ENCODE measurements at places on chromosomes 11 and 22.

- no peak for DNase-seq
Measured at GRCh38 chr11:47932544-47932943, 47.8 kb upstream of the PTPRJ start.

GRCh38 chr11:2259466-2259830, 10.9 kb downstream of the ASCL2 start:
- DNase-seq, result no peak

- peak; percentile 42 for DNase-seq
Measured at GRCh38 chr11:78332174-78332866, 85.3 kb downstream of the GAB2 start.

GRCh38 chr11:6251120-6251733, 8.4 kb upstream of the CCKBR start:
- peak; percentile 59 for DNase-seq

DNA sequence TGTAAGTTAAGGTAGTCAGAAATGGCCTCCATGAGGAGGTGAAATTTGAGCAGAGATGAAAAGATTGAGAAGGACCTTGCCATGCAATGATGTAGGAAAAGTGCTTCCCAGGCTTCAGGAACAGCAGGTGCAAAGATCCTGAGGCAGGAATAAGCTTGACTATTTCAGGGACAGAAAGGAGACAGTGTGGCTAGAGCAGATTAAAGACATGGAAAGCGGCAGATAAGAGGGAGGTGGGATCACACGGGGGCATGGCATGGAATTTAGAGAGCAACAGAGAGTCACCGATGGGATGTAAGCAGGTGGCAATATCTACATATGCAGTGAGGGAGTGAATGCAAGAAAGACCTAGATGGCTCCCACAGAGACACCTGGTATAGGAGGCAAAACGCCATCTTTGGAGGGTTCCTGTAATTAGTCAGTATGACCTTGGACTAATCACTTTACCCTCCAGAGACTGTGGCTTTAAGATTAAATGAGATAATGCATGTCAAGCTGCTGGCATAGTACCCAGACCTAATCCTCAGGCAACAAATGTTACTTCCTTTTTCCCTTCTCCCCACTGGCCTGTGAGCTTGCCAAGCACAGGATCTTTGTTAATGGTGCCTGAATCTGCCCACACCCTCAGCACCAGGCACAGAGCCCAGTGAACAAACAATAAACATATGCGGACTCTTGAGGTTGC, 24.6 kb upstream of the ACER3 start:
- peak; percentile 51 for DNase-seq

DNA sequence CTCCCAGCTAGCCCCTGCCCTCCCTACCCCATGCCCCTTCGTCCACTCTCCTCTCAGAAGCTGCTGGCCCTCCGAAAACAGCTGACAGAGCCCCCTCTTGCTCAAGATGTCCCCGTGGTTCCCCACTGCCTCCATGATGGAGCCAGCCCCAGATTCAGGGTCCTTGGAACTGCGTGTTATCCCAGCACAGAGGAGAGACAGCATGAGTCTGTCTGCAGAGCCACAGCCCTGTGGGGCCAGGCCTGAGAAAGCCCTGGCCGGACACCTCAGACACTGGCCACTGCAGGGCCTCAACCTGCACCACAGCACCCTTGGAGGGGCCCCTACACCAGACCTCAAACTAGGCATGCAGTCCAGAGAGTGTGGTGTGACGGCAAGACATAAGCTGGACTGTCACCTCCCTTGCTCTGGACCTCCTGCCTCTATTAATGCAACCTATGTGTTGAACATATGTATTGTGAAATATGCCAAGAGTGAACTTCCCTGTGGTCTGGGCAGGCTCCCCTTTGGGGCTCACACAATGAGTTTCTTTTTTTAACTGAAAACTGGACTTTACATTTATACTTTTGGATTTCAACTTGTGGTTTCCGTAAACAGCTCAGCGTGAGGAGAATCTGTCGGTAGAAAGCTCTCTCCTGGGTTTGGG, 9.6 kb downstream of the PNPLA5 start:
- DNase-seq, result no peak
